ENCODE measurements at places on chromosomes 12 and 14. TPM values are rescaled to one million over a fixed set of nuclear protein-coding genes. Genes with fewer than 3 reads are reported as not detected.

Gene KRT83
- polyA plus RNA-seq: not detected

Gene GALNT6
- 2.2 TPM for polyA plus RNA-seq

Gene PLA2G1B
- polyA plus RNA-seq: 1.8 TPM

Gene KERA
- 0.20 TPM for polyA plus RNA-seq

Gene KCNC2
- polyA plus RNA-seq: not detected

Gene CLEC4D
- polyA plus RNA-seq: 0.17 TPM

Gene IRAK3
- 35.0 TPM for polyA plus RNA-seq

Gene TBK1
- 30.4 TPM for polyA plus RNA-seq

Gene PAX9
- 0.38 TPM for polyA plus RNA-seq

Gene ASCL1
- polyA plus RNA-seq: 4.3 TPM

Gene POLE2
- polyA plus RNA-seq: 27.3 TPM

Gene TCL1B
- polyA plus RNA-seq: not detected

Gene HRK
- polyA plus RNA-seq: 0.24 TPM

Gene PTHLH
- 2.2 TPM for polyA plus RNA-seq

Gene CKB
- polyA plus RNA-seq: 205 TPM

Gene LRCOL1
- 1.5 TPM for polyA plus RNA-seq

Data from left lung (tissue), 14 donors.